ENCODE measurements at places on chromosomes 13 and 19. TPM values are rescaled to one million over a fixed set of nuclear protein-coding genes. Genes with fewer than 3 reads are reported as not detected.

- no peak overlapping the region for H3K4me3 ChIP-seq
- H3K36me3 ChIP-seq, result no peaks in the 10 kb centered on the region
- H3K4me1 ChIP-seq, result no peaks in the 10 kb centered on the region
- no peak for DNase-seq
Observed at GRCh38 chr13:99471221-99472121, 29.8 kb upstream of the TM9SF2 start.

DNA sequence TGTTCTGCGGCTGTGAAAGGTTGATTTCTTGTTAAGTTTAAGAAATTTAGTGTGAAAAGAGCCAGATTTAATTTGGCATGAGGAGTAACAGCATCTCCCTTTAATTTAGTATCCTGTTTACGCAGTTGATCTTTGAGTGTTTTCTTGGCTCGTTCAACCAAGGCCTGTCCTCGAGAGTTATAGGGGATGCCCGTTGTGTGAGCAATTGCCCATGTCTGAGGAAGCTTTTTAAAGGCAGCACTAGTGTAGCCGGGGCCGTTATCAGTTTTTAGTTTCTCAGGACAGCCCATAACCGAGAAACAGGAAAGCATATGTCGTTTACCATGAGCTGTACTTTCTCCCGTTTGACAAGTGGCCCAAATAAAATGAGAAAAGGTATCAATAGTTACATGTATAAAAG lies 47.5 kb upstream of the ZNF43 start:
- DNase-seq, result no peak
- H3K36me3 ChIP-seq, result no peaks in the 10 kb centered on the region
- no peak overlapping the region for H3K27ac ChIP-seq
- no peaks in the 10 kb centered on the region for H3K4me1 ChIP-seq
- H3K27me3 ChIP-seq, result no peaks in the 10 kb centered on the region

Gene RNF113B
- not detected for total RNA-seq

GRCh38 chr13:71448080-71448630 lies 418.8 kb downstream of the DACH1 start:
- no peak overlapping the region for H3K4me3 ChIP-seq
- DNase-seq, result no peak
- H3K4me1 ChIP-seq, result no peaks in the 10 kb centered on the region
- H3K27ac ChIP-seq, result no peak overlapping the region
- no peaks in the 10 kb centered on the region for H3K36me3 ChIP-seq

Gene ANGPTL4
- not detected for total RNA-seq

DNA sequence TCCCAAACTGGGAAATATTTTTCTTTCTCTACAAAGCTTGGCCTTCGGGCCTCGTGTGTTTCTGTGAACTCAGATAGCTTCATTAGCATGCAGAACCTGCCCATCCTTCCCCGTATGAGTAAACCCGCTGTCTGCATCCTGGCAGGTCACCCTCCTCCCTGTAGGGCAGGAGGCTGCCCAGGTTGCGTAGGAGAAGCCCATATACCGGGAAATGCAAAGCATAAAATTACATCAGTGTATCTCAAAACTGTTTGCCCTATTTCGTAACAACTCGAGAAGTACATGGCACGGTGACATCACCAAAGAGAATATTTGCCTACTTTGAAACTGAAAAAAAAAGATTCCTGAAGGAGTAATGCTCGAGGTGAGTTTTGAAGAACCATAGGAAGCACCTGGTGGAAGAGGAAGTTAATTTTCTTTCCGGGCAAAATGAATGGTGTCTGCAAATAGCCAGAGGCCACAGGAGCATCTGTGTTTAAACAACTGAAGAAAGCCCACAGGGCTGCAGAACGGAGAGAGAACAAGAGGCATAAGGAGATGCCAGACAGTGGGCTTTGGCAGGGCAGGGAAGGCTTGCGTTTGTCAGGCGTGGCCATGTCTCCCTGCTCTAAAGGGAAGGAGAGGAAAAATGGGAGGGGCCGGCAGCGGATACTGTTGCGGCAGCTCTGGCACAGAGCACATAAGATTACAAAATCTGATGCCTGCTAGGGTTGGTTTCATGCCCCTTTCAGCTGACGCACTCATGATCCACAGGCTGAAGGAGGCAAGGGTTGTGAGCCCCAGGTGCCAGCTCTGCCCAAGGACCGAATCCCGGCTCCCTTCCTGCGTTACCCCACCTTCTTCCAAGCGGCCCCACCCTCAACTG lies 81.4 kb downstream of the IRS2 start:
- no peak for DNase-seq
- no peaks in the 10 kb centered on the region for H3K36me3 ChIP-seq
- no peaks in the 10 kb centered on the region for H3K27me3 ChIP-seq
- H3K4me3 ChIP-seq, result no peak overlapping the region

GRCh38 chr13:30895773-30896172 lies 10.3 kb upstream of the MEDAG start:
- no peak for DNase-seq
- no peak overlapping the region for H3K4me3 ChIP-seq
- no peaks in the 10 kb centered on the region for H3K4me1 ChIP-seq
- H3K27ac ChIP-seq, result no peak overlapping the region
- peaks cover 3% of the 10 kb centered on the region for H3K27me3 ChIP-seq

All from GM12878 (cell line).